GM23338 (cell line): ENCODE measurements at places on chromosomes 4 and X. TPM values are rescaled to one million over a fixed set of nuclear protein-coding genes. Genes with fewer than 3 reads are reported as not detected.
A peak's percentile ranks its signal among the peaks of the same experiment; 100 is the strongest.

The SYN1 gene
- total RNA-seq: 4.7 and 6.7 TPM in 2 replicates

The CPXCR1 gene
- not detected in 2 replicates for total RNA-seq

The FHIP1A gene
- 95.8 and 108 TPM in 2 replicates for total RNA-seq

The NAP1L3 gene
- 54.7 and 54.9 TPM in 2 replicates for total RNA-seq

The FGFR3 gene
- 14.8 and 17.4 TPM in 2 replicates for total RNA-seq

DNA sequence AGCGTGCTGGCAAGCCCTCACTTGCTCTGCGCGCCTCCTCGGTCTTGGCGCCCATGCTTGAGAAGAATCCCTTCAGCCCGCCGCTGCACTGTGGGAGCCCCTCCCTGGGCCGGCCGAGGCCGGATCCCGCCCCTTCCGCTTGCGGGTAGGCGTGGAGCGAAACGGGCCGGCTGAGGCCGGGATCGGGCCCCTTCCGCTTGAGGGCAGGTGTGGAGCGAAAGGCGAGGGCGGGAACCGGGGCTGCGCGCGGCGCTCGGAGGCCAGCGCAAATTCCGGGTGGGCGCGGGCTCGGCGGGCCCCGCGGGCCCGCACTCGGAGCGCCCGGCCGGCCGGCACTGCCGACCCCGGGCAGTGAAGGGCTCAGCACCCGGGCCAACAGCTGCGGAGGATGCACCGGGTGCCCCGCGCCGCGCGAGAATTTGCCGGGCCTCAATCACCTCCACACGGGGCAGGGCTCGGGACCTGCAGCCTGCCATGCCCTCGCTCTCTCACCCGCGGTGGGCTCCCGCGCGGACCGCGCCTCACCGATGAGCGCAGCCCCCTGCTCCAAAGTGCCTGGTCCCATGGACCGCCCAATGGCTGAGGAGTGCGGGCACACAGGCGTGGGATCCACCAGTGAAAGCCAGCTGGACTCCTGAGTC is 58.1 kb upstream of the GBA3 start:
- no peak for DNase-seq
- no peaks in the 10 kb centered on the region; the same call in 1 of the 2 replicates for H3K36me3 ChIP-seq
- no peaks in the 10 kb centered on the region for H3K27me3 ChIP-seq
- H3K4me1 ChIP-seq: no peaks in the 10 kb centered on the region
- H3K4me3 ChIP-seq: no peak overlapping the region

- H3K27ac ChIP-seq: no peak overlapping the region
- no peak overlapping the region for H3K4me3 ChIP-seq
- no peaks in the 10 kb centered on the region for H3K27me3 ChIP-seq
- H3K36me3 ChIP-seq: no peaks in the 10 kb centered on the region
- peaks cover 9% of the 10 kb centered on the region for H3K4me1 ChIP-seq
- DNase-seq: peak; percentile 13
Measured at GRCh38 chrX:9207142-9207541, 173.2 kb upstream of the FAM9B start.

DNA sequence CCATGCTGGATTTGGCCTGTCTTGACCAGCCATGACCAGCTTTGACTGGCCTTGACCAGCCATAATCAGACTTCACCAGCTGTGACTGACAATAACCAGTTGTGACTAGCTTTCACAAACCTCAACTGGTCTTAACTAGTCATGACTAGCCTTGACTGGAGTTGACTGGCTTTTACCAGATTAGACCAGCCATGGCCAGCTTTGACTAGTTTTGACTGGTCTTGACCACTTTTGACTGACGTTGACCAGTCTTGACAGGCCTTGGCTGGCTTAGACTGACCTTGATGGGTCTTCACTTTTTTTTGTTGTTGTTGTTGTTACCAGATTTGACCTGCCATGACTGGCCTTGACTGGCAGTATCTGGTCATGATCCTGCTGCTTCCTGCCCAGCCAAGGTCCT is 67.4 kb downstream of the RLIM start:
- no peaks in the 10 kb centered on the region for H3K36me3 ChIP-seq
- DNase-seq: no peak
- no peaks in the 10 kb centered on the region; the same call in 1 of the 2 replicates for H3K4me1 ChIP-seq

DNA sequence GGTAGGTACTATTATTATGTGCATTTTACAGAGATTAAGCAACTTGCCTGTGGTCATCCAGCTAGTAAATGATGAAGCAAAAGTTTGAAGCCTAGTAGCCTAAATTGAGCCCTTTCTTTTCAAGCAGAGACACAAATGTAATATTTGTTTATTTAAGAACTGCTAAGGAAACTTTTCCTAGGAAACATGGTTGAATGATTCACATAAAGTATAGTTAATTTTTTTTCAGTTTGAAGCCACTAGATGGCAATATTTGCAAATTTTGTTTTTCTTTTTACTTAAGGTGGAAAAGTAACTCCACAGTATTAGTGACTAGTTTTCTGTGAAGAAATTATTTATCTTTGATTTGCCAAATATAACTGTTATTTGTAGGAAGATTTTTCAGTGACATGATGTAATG is 52.8 kb upstream of the ANKRD17 start:
- H3K4me3 ChIP-seq: no peak overlapping the region
- DNase-seq: peak; percentile 53
- no peaks in the 10 kb centered on the region for H3K36me3 ChIP-seq
- H3K27ac ChIP-seq: no peak overlapping the region
- no peaks in the 10 kb centered on the region for H3K27me3 ChIP-seq

DNA sequence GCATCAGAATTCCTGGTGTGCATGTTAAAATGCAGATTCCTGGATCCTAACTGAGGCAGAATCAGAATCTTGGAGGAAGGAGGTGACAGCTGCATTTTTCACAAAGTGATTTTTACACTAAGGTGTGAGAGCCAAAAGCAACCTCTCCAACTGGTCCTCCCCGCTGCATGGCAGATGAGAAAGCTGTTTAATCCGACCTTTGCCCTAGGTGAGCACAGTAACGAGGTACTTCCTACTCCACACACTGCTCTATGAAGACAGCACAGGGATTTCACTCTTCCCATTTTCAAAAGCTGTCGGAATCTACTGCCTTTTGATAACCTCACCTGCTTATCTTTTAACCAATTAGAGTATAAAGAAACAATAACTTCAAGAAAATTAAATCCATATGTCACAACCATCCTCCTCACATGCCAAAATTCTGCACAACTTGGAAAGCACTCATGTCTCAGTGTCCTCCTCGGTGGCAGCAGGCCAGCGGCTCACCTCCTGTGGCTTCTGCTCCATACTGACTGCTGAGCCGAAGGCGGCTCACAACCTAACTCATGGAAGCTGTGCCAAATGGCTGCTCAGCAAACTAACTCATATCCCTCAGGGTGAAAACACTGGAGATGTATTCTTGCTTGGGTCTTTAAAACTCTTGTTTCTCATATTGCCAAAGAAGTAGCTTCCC is 3.6 kb downstream of the CASP6 start:
- H3K27ac ChIP-seq: no peak overlapping the region; the same call in 1 of the 2 replicates
- H3K27me3 ChIP-seq: no peaks in the 10 kb centered on the region
- H3K4me3 ChIP-seq: no peak overlapping the region
- H3K36me3 ChIP-seq: no peaks in the 10 kb centered on the region
- DNase-seq: no peak

- no peak overlapping the region for H3K4me3 ChIP-seq
- peaks cover 20% of the 10 kb centered on the region for H3K4me1 ChIP-seq
- H3K36me3 ChIP-seq: no peaks in the 10 kb centered on the region
- peak overlapping the region; percentile 61; the same call in 1 of the 2 replicates for H3K27ac ChIP-seq
Measured at GRCh38 chr4:78568640-78569305, 17.2 kb downstream of the ANXA3 start.

DNA sequence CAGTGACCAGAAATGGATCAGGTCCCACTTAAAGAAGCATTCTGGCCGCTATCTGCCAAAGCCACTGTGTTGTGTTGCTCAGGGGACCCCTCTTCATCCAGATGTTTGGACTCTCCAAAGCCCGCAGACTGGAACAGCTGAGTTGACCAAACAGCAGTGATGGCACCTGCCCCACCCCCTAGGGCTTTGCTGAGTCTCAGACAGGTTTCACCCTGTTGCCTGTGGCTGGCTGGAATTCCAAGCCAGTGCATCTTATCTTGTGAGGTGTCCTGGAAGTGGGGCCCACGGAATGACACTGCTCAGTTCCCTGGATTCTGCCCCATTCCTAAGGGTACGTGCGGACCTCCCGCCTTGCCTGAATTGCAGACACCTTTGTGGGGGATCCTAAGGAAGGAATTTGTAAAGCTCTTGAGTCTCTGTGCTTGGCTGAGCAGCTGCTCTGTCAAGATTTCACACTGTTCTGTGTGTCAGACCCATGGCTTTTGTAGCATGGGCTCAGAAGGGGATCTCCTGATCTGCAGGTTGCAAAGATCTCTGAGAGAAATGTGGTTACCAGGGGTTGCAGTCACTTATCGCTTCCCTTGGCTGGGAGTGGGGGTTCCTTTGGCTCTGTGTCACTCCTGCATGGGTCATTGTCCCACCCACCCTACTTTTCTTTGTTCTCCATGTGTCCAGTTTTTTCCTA is 1707.9 kb upstream of the PCDH10 start:
- no peaks in the 10 kb centered on the region for H3K36me3 ChIP-seq
- H3K4me1 ChIP-seq: 0 out of 2 replicates have a peak, but pooled peaks cover 6% of the 10 kb centered on the region
- no peak overlapping the region for H3K4me3 ChIP-seq
- DNase-seq: no peak
- no peaks in the 10 kb centered on the region for H3K27me3 ChIP-seq

DNA sequence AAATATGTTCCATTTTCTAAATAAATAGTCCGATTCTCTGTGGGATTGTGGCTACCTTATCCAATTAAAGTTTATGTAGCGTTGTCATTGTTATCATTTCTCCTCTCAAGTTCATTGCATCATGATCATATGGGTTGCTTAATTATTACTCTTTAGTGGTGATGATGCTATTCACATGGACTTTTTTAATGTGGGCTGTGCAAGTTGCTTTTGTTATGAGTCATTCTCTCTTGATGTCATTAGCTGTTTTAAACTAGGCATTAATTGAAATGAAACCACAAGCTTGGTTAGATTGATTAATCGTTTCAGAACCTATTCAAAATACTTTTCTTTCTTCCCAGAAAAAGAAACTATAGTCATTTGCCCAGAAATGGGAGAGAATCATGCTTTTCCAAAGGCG is 38.2 kb downstream of the NHS start:
- no peak overlapping the region for H3K27ac ChIP-seq
- no peaks in the 10 kb centered on the region for H3K36me3 ChIP-seq
- peaks cover 66% of the 10 kb centered on the region for H3K4me1 ChIP-seq
- H3K27me3 ChIP-seq: peaks cover 4% of the 10 kb centered on the region
- DNase-seq: no peak

DNA sequence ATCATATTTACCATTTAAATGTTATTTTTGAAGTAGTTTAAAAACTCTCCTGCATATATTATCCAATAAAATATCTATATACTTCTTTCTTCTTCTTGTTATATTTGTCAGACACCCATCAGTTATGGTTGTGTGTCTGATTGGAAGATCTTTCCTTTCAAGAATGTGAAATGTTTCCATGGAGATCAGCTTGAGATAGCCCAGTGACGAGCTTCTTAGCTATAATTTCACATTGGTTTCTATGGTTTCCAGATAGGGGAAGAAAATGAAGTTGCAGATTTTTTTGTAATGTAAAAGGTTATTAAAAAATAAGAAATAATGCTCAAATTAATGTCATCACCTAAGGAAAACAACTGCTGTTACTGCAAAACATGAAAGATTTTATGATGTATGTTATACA is 189.0 kb downstream of the COX7B2 start:
- H3K4me3 ChIP-seq: no peak overlapping the region
- no peaks in the 10 kb centered on the region for H3K27me3 ChIP-seq
- no peak overlapping the region for H3K27ac ChIP-seq
- no peak for DNase-seq
